ENCODE measurements at places on chromosomes 4 and X.
A peak's percentile ranks its signal among the peaks of the same experiment; 100 is the strongest.

DNA sequence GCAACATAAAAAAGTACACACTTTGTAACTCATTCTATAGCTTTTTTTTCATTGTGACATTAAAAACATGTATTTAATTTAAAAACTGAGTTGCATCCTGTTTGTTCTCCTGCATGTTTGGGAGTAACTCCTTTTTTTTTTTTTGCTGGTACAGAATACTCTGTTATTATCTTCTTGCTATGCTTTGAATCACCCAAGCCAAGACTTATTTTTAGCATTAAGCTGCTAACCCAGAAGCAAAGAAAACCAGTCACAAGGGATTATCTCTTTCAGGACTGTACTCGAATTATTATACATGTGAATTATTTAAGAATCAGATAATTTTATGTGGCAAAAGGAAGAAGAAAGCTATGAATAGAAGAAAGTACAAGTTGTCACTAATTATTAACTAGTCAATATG is 194.9 kb downstream of the ADAMTS3 start:
- no peak for DNase-seq

GRCh38 chr4:165208221-165208652 is 876 bp downstream of the KLHL2 start:
- DNase-seq: peak; percentile 23

DNA sequence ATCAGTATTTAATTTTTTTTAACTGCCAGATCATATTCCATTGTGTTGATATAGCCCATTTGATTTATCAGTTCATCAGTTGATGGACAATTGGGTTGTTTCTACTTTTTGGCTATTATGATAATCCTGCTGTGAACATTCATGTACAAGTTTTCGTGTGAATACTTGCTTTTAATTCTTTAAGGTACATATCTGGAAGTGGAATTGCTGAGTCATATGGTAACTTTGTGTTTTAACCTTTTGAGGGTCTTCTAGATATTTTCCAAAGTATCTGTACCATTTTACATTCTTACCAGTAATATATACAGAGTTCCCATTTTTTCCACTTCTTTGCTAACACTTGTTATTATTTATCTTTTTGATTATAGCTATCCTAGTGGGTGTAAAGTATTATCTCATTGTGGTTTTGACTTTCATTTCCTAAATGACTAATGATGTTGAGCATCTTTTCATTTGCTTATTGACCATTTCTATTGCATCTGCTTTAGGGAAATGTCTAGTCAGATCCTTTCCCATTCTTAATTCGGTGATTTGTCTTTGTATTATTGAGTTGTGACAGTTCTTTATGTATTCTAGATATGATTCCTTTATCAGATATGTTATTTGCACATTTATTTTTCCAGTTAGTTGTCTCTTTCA is 75.2 kb upstream of the NUDT6 start:
- DNase-seq: no peak

- no peak for DNase-seq
These were observed 12.7 kb downstream of the GRPR start for GRCh38 chrX:16136080-16136479.

GRCh38 chrX:39903937-39904336 is 193.8 kb downstream of the BCOR start:
- no peak for DNase-seq

GRCh38 chr4:147526272-147526654 is 45.4 kb downstream of the EDNRA start:
- no peak for DNase-seq

DNA sequence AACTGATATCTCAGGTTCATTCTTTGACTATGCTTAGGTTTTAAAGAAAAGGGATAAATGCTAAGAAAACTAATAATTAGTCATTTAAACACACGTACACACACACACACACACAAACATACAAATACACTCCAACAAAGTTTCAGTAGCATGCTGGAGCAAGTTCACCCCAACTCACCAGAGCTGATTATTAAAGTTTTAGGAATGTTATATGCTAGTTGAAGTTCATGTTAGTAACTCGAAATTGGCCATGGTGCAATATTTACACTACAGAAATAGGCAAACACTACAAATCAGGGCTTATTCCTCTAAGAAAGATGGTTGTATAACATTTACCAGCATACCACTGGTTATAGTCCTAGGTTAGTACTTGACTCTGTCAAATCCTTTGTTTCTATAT is 384.0 kb upstream of the DIPK2B start:
- no peak for DNase-seq

- no peak for DNase-seq
These were observed 66.0 kb downstream of the ATG4A start for GRCh38 chrX:108157628-108158027.

DNA sequence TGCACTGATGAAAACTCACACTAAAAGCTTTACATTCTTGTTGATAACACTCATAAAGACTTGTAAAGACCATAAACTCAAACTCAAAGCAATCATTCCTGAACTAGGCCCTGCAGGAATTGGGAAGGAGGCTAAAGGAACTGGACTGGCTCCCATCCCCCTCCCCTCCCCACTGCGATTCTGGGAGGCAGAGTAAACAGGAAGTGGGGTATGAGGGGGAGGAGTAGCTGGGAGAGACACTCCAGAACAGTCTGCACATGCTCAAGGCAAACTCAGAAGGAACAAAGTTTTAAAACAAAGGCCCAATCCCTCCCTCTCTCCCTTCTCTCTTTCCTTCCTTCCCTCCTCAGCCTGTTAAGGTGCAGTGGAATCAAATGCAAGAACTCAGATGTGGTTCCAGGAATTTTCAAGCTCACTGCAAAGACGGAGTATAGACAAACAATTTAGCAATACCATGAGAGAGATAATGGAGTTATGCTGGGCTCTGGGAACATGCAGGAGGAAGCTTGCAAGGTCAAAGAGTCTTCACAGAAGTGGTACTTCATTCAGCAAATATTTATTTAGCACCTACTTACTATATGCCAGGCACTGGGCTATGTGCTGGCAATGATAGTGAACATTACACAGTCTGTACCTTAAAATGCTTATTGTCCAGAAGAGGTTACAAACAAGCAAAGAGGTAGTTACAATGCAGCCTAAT is 15.9 kb downstream of the MID1IP1 start:
- DNase-seq: no peak

GRCh38 chr4:139845453-139846093 is 180.0 kb downstream of the MGST2 start:
- DNase-seq: no peak

GRCh38 chr4:40617872-40618271 is 11.8 kb downstream of the RBM47 start:
- no peak for DNase-seq

GRCh38 chr4:157824021-157824420 is 348.8 kb downstream of the GASK1B start:
- DNase-seq: no peak

GRCh38 chr4:84648863-84649647 is 66.1 kb downstream of the CDS1 start:
- DNase-seq: no peak

DNA sequence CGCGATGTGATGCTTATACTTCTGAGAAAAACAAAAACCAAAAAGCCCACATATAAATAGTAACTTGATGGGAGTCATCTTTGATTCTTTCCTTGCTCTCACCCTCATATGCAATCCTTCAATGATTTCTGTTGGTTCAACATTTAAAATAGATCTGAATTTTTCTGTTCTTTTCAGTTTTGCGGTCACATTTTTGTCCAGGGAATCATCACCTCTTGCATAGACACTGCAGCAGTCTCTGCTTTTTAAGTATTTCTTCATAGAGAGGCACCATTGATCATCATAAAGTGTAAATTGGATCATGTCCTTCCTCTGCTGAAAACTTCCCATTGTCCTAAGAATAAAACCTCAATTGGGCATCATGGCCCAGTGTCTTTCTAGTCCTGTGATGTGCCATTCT is 81.1 kb upstream of the SLC4A4 start:
- no peak for DNase-seq

DNA sequence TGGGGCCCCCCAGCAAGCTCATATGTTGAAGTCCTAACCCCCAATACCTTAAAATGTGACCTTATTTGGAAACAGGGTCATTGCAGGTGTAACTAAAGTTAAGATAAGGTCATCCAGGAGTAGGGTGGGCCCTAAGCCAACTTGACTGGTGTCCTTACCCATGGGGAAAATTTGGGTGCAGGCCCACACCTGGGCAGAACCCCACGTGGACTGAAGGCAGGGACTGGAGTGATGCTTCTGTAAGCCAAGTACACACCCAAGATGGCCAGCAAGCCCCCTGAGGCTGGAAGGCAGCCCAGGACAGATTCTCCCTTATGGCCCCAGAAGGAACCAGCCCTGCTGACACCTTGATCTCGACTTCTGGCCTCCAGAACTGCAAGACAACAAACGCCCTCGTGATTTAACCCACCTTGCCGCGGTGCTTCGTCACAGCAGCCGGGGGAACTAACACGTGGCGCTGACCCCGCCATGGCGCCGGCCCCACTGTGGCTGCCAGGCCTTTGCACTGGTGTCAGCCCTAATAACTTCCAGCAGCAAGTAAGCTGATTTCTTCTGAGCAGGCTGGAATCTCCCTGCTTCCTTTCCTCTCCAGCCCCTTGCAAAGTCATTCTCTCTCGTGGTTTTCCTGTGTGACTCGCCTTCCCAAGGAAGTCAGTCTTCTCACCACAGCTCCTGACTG is 23.2 kb upstream of the MXD4 start:
- no peak for DNase-seq

- DNase-seq: no peak
These were observed 162.7 kb upstream of the KLF8 start for GRCh38 chrX:56069299-56069931.

DNA sequence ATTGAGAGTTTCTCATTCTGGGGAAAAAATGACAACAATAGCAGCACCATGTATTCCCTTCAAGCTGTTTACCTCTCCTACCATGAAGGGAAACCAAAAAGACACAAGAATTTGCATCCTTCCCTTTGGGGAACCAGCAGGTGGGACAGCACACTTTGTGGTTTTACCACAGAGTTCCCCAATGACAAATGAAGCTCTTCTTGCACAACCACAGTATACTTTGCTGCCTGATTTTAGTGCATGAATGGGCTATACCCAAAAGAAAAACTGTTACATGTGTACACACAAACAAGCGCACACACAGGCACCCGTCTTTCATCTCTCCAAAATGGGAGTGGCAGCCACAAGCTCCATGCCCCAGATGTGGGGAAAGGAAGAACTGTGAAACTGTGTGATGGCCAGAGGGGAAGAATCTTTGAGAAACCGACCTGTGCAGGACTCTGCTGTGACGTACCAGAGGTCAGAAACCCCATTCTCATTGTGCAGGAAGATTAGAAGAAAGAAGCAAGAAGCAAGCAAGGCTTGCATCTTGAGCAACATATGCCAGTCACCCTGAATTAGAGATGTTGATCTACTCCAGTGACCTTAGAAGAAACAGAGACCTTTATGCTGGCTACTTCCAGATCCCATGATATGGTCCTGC is 2.7 kb upstream of the MAML3 start:
- peak; percentile 54 for DNase-seq

- DNase-seq: no peak
These were observed 4.9 kb downstream of the ADGRL3 start for GRCh38 chr4:61205066-61205465.

DNA sequence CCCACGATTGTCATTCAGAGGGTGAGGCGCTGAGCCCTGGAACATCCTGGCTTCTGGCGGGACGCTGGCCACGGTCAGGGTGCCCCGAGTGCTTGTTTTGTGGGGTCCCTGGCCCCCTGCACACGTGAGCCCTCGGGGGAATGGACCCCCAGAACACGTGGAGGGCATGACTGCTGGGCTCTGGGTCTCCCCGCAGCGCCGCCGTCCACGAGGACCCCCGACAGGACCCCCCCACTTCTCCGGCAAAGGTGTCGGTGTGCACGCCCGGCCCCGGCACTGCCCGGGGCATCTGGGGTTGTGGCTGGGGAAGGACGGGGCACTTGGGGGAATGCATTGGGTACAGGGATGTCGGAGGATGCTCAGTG is 13.9 kb upstream of the GTPBP6 start:
- no peak for DNase-seq

DNA sequence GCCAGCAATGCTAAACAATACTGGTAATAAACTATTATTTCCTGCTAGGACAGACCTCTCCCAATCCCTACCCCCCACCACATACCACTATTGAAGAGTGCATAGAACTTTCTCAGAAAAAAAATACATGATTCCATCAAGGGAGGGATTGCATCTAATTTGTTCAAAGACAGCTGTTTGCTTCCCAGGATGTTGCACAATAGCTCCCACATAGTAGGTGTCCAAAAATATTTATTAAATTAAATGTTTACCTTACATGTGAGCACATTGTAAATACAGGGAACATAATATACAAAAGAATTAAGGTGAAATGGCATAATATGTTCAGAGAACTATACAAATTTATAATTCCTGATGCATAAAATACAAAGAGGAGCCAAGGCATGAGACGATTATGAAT is 1111.8 kb upstream of the LCORL start:
- DNase-seq: no peak

- DNase-seq: no peak
These were observed 80.1 kb downstream of the HS3ST1 start for GRCh38 chr4:11348449-11349088.

GRCh38 chr4:139210486-139210885 is 33.5 kb upstream of the ELF2 start:
- no peak for DNase-seq

GRCh38 chr4:145279122-145279960 is 99.0 kb upstream of the OTUD4 start:
- DNase-seq: no peak

- no peak for DNase-seq
These were observed 41.5 kb upstream of the SMIM10 start for GRCh38 chrX:134949271-134949670.

DNA sequence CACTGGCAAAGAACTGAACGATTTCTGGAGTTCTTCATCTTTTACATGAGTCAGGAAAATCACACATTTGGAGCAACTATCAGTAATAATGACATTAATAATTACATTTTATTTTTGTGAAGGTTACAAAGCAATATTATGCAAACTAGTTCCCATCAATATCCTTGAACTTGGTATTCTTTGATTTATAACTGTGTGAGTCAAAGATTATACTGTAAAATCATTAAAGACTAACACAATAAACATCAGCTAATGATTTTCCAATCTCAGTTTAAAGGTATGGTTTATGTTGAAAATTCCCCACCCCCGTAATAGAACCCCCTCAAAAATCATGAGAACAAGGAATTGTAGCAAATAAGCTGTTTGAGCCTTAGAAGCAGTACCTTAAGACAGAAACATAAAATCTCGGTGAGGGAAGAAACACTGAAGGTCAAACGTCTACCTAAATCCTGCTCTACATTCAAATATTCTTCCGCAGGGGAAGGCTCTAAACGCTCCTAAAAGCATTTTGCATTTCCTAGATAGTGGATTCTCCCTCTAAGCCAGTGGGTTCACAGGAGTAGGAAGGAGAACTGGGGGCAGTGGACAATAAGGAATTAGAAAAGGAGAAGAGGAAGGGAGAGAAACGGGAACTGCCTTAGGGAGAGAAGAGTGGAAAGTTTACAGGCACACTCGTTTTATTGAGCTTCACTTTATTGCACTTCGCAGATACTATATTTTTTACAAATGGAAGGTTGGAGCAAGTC is 22.3 kb upstream of the SH3D19 start:
- DNase-seq: no peak

DNA sequence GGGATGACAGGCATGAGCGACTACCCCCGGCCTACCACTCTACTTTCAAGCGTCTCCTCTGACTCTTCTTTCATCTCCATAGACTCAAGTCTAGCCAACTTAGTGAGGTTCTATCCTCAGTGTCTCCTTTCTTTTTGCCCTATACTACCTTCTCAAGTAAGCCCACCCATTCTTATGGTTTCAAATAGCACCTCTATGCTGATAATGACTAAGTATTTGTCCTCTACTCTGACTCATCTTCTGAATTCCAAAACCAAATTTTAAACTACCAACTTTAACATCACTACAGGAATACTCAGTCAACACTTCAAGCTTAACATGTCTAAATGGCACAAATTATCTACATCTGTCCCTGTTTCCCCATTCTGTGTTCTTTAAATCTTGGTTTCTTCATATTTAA is 47.8 kb downstream of the ELF2 start:
- no peak for DNase-seq
